ENCODE measurements at places on chromosomes 6 and 20.

DNA sequence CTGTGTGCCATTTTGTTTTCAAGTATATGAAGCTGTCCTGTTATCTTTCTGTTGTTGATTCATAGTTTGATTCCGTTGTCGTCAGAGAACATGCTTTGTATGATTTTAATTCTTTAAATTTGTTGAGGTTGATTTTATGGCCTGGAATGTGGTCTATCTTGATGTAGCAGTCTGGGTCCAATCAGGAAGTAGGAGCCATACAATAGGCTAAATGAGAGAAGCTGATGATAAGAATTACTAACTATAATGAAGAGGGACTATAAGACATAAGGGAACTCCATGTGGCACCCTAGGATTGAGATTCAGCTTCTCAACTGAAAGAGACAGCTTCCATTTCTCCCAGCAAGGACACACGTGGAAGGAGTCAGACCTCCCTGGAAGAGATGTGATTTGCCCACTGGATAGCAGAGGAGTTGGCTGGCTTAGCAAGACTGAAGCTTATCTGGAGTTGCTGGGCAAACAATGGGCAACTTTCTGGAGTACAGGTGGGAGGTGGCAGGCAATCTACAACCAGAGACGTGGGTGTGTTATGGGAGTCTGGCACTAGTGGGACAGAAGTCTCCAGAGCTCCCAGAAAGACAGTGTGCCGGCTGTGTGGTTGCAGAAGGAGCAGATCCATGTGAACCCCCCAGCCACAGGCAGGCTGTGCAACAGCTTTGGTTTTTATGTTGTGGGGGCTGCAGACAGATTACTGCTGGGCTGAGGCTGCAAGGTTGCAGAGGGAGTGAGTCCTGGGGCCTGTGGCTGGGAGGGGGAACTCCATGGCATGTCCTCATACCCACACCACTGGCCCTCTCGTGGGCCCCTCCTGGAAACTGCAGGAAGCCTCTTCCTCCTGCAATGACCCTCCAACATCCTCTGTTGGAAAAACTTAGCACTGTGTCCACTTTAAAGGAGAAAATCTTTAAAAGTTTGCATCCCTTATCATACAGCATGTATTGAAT, 7.1 kb downstream of the ZNF831 start:
- no peak for DNase-seq

- DNase-seq, result no peak
Observed at GRCh38 chr6:133918208-133918930, 29.5 kb downstream of the TCF21 start.

DNA sequence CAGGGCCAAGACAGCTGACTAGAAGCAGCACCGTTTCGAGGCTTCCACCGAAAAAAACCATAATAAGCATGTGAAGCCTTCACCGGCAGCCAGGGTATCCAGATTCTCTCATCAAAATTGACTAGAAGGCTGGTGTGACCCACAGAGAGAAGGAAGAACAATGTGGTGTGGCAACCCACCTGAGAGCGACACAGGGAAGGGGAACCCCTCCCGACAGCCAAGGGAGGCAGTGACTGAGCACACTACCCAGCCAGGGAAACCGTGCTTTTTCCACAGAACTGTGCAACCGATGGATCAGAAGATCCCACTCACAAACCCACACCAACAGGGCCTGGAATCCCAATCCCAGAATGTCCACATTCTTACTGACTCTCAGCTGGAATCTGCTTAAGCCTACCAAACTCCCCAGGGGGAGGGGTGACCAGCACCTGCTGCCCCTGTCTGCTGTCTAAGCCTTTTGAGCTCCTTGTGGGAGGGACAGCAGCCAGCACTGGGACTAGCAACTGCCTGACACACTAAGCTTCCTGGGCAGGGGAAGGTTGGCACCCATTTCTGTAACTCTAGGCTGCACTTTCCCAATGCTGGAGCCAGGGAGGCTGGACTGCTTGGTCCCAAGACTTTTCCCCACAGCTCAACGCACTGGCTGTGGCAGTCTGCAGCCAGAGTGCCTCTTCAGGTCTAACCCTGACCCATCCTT, 231.9 kb upstream of the FAM83B start:
- DNase-seq, result no peak

GRCh38 chr6:75115481-75115880, 90.4 kb downstream of the COL12A1 start:
- DNase-seq, result no peak

- no peak for DNase-seq
Observed at GRCh38 chr6:137171824-137172733, 1.4 kb downstream of the IL22RA2 start.

DNA sequence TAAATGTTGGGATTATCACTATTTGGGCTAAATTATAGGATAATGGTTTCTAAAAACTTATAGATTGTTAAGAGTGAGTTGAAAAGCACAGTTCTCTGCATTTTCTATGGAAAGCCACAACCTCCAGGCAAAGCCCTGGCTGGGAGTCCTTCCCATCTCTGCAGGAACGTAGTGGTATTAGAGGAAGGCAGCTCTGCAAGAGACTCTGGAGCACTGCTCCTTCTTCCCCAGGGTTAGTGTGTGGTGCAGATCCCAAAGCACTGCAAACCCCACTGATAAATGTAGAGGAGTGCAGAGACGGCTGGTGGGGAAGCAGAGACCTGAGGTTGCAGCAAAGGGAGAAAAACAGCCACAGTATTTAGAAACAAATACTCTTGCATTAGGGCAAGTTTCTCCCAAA, 225.3 kb downstream of the TINAG start:
- no peak for DNase-seq

DNA sequence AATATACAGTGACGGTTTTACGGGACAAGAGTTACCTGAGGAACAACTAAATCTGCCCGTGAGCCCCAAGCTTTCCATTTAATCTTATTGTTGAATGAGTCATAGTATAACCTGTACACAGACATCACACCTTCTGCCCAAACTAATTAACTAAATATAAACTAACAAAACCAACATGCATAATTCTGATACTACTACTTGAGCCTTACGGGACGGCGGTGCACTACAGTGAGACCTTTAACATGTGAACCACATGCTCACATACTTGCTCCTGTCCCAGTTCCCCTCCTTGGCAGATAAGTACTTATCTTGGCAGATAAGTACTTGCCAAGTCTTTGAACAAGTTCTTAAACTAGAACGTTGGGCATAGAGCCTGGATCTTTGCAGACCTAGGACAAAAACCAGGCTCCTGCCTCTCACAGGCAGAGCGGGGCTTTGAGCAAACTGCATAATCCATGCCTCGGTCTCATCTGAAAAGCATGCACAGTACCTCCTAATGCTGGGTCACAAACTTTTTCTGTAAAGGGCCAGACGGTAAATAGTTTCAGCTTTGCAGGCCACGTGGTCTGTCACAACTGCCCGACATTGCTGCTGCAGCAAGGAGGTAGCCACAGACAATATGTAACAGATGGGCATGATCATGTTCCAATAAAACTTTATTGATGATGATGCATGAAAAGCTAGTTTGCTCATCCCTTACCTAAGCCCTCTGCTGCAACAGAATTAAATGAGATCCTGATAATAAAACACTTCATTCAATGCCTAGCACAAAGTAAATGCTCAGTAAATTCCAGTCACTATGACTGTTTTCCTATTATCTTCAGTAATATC, 23.0 kb downstream of the ZNF217 start:
- no peak for DNase-seq

GRCh38 chr20:46931699-46932098, 37.1 kb downstream of the EYA2 start:
- no peak for DNase-seq

- DNase-seq, result no peak
Observed at GRCh38 chr20:1377341-1377871, 15.4 kb downstream of the FKBP1A start.

DNA sequence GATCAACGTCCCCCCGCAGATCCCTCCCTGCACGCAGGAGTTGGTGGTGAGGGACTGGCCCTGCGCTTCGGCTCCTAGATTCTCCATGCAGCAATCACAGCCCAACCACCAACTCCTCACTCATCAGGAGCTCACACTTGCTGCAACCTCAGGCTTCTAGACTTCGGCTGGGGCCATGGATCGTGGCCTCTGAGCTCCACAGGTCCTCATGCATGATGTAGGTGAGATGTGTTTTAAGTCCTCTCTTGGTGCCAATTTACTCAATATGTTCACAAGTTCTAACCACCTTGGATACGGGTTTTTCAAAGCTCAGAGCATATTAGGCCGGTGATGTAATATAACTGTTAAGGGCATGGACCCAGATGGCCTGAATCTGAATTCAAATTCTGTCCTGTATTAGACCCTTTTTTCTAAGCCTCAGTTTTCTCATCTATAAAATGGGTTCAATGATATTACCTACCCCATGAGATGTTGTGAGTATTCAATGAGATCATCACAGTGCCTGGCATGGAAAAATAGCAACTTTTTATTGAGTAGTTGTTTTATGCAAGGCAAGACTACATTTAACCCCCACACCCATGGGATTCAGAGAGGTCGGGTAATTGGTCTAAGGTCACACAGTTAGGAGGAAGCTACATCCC, 31.0 kb downstream of the SUN5 start:
- DNase-seq, result no peak

GRCh38 chr6:138229663-138230179, 11.4 kb upstream of the PBOV1 start:
- DNase-seq, result no peak

DNA sequence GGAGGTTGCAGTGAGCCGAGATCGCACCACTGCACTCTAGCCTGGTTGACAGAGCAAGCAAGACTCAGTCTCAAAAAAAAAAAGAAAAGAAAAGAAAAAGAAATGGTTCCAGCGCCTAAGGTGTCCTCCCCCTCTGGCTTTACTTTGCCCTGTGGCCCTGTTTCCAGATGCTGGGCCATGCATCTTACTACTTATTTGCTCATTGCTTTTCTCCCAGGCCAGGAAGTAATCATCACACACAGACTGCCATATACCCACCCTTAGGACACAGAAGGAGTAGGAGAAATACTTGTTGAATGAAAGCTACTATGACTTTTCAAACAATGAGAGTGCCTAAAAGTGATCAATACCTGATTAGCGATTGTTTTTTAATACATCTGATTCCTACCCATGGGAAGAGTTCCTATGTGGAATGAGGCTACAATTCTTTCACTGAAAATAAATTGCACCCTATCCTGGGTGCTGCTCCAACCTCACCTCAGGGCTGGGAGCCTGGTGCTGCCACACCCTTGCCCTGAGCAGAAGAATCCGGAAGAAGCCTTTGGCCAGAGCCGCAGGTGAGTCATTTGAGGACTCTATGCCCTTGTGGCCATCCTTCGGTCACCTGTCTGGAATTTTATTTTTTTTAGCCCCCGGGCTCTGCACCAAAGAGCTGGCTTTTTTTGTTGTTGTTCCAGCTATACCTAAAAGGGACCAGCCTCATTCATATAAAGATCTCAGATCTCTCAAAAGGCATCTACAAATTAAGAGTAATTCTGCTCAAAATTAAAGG, 22.7 kb upstream of the TFAP2C start:
- DNase-seq, result no peak

DNA sequence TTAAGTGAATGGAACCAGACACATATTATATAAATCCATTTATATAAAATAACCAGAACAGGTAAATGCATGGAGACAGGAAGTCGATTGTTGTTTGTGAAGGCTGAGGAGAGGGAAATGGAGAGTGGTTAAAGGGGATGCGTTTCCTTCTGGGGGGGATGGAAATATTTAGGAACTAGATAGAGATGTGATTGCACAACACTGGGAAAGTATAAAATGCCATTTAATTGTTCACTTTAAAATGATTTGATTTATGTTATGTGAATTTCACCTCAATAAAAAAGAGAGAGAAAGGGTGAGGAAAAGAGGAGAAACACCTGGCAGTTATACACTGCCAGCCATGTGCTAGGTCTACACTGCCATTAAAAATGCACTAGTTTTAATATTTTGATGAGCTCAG, 312.6 kb downstream of the CD83 start:
- DNase-seq, result no peak

GRCh38 chr20:32559753-32560380, 25.3 kb downstream of the NOL4L start:
- DNase-seq, result no peak

DNA sequence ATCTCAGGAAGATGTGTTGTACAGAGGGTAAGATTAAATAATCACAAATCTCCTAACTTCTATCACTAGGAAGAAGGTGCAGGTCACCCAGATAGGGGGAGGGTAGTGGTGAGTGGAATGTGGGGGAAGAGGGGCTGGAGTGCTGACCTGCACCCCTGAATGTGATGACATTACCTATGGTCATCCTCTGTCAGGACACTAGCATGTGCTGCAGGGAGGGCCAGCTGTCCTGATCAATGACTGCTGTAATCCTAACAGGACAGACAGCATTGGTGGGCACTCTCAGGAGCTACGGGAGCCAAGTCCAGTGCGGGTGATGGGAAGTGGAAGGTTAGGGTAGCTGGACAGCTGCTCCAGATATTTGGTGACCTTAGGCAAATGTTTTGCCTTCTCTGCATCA, 45.2 kb upstream of the CST5 start:
- DNase-seq, result no peak

- DNase-seq, result no peak
Observed at GRCh38 chr6:45185403-45186251, 142.5 kb upstream of the RUNX2 start.

GRCh38 chr20:20657092-20657491, 55.4 kb downstream of the RALGAPA2 start:
- no peak for DNase-seq

DNA sequence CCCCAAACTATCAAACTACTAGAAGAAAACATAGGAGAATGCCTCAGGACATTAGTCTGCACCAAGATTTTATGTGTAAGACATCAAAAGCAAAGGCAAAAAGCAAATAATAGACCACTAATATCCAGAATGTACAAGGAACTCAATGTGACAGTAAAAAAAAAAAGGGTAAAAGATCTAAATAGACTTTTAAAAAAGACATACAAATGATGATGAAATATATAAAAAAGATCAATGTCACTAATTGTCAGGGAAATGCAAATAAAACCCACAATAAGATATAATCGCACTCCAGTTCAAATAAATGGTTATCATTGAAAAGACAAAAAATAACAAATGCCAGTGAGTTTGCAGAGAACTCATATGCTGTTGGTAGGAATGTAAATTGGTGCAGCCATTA, 118.3 kb upstream of the DUSP22 start:
- no peak for DNase-seq

GRCh38 chr6:112886415-112886814, 539.3 kb downstream of the RFPL4B start:
- no peak for DNase-seq

DNA sequence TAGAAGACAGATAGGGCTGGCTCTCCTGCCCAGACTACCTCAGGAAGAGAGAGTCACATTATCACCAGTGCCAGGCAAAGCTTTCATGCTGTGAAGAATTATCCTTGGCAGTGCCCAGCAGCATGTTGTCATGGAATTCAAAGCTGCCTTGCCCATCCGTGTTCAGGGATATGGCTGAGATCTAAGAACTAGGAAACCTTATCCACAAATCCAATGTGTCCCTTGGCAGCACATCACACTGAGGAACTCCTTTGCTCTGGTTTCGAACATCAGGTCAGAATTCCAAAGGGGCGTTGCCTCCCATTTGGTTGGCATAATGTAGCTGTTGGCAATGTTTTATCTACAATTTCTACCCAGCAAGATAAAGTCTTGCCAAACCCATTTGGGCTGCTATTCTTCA, 52.7 kb downstream of the ADGRF1 start:
- DNase-seq, result no peak

All from thoracic aorta (tissue), 2 donors.